Activated T-helper 9 cell treated with anti-CD3 and anti-CD28 coated beads, Interleukin-2, amount 50 U/mL, for 16 hours (primary cell): ENCODE measurements at places on chromosomes 16 and 17.

GRCh38 chr17:83062818-83063671 lies 16.4 kb upstream of the METRNL start:
- no peak for DNase-seq

GRCh38 chr17:6366221-6366666 lies 68.7 kb downstream of the AIPL1 start:
- no peak for DNase-seq

DNA sequence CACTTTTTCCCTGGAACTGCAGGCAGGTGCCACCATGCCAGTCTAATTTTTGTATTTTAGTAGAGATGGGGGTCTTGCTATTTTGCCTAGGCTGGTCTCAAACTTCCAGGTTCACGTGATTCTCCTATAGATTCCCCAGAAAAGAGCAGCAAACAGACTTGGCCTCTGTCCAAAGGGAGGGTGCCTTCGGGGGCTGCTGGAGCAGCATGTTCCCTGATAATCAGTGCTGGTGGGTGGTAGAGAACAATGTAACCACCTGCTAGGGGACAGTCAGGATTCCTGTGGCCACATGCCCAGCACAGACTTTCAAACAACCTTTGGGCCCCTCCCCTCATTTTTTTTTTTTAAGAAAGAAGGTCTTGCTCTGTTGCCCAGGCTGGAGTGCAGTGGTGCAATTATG lies 14.2 kb upstream of the CCNF start:
- DNase-seq, result no peak

DNA sequence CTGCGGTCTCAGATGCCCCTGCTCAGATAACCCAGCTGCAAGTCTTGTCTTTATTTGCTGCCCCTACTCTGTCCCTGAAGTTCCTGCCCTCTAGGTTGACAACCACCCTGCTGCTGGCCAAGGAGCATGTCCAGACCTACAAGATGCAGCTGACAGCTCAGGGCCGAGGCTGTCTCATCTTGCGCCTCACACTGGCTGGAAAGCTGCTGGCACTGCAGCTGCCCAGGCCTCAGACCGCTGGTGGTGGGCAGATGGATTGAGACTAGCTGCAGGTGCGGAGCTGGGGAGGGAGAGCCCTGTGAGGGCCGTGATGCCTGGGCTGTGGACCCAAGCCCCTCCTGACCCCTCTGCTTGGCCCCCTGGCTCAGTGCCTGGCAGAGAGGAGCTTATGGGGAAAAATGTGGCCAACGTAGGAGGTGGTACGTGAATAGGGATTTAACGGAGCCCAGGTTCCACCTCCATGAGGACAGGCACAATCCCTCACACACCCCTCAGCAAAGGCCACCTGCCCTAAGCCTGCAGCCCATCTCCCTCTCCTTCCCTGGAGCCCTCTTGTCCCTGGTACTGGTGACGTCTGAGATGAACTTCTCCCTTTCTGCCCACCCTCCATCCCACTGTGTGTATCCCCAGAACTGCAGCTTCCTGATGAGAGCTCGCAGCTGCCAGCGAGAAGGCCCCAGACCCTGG lies 8.3 kb upstream of the GALK1 start:
- no peak for DNase-seq

GRCh38 chr17:27216836-27217235 lies 77.1 kb upstream of the WSB1 start:
- DNase-seq, result no peak

- DNase-seq, result no peak
Observed at GRCh38 chr17:72640415-72641165, 451.9 kb downstream of the SLC39A11 start.

- DNase-seq, result no peak
Observed at GRCh38 chr16:19113577-19114358, at the start of gene ITPRIPL2. ITPRIPL2 (plus strand) TSS chr16:19113964; CDS start chr16:19114462, 498 bp downstream.

DNA sequence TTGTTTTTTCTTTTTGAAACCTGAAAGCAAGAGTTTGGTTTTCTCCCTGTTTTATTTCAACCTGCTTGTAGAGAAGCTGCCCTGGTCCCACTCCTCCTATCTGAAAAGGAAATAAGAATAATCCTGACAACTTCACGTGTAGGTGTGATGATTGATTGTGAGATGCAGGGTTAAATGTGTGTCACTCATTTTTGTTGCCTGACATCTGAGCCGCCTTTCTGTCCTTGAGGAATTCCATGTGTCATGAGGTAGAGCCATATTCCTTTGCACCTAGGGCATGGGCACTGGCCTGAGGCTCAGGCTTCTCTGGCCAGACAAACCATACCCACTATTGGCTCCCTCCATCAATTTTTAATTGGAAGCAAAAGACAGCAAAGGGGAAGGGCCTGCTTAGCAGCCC lies 10.2 kb upstream of the SMPD3 start:
- no peak for DNase-seq

- no peak for DNase-seq
Observed at GRCh38 chr17:58333736-58334207, 5.2 kb upstream of the TSPOAP1 start.

- DNase-seq, result no peak
Observed at GRCh38 chr17:19708431-19709175, 7.8 kb downstream of the SLC47A2 start.

DNA sequence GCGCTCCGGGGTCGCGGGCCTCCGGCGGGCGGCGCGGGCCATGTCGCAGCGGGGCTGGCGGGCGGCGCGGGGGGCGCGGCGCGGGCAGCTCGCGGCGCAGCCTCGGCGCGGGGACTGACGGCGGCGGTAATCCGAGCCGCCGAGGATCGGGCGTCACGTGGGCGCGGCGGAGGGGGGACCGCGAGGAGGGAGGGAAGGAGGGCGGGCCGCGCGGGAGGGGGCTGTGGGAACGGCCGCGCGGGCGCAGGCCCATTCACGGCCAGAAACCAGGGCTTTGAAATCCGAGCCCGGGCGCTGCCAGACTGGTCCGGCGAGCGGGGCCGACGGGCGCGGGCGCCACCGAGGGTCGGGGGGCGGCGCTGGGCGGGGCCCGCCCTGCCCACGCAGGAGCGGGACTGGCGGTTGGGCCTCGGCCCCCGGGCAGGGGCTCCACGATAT lies at the start of gene MTSS2:
Gene MTSS2, minus strand, starts transcription at position 116 of the 438 bp plus-strand sequence. CDS start 262 bp downstream, outside the sequence.
- DNase-seq, result no peak

- DNase-seq, result no peak
Observed at GRCh38 chr17:66942451-66943264, 21.8 kb upstream of the CACNG4 start.

DNA sequence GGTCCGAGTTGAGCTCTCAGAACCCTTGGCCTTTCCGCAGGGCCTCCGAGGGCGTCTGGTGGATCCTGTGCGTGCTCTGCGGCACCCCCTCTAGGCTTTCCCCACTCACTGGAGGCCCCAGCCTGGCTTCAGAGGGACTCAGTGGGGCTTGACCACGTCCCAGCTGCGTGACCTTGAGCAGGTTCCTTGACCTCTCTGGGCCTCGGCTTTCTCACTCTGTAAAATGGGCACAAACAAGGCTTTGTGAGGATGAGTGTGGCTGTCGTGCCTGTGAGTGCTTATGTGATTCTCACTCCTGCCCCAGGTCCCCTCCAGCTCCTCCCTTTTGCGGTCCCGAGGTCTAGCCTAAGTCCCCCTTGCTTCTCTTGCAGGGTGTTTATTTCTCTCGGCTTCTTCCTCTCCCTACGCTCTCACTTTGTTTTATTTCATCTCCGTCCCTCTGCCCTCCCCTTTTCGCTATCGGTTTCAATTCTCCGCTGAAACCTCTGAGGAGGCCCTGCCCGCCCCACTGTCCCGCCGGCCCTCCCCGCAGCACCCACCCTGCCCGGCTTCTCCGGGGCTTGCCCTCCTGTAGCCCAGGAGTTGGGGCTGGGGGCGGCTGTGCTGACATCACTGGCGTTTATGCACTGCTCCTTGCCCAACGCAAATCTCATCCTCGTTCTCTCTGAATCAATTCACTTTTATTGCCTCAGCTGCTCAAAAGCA lies 82.3 kb upstream of the CBX4 start:
- DNase-seq, result no peak

- no peak for DNase-seq
Observed at GRCh38 chr16:81755915-81756614, 23.0 kb upstream of the PLCG2 start.

GRCh38 chr16:56988161-56988947 lies 1.0 kb upstream of the NLRC5 start:
- no peak for DNase-seq

DNA sequence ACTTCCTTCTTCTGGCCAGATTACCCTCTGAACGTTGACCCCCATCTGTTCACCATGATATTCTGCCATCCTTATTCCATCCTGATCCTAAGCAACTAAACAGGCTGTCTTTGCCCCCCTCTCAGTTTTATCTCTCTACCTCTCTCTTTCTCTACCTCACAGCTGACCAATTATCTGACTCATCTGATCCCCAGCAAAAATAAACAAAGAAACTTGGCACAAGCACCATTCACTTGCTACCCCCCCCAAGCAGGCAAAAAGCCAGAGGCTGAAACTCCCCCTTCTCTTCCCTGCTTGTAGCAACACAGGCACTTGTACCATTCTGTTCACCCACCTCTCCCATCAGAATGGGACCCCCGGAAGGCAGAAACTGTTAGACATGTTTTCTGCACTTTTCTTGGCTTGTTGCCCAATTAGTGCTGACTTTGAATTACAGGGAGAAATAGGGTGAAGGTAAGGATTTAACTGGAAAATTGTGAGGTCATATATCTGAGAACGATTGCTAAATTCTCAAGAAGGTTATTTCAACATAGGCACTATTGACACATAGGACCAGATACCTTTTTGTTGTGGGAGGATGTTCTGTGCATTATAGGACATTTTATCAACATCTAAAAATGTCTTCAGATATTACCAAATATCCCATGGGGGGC lies 163.2 kb downstream of the TOX3 start:
- DNase-seq, result no peak

DNA sequence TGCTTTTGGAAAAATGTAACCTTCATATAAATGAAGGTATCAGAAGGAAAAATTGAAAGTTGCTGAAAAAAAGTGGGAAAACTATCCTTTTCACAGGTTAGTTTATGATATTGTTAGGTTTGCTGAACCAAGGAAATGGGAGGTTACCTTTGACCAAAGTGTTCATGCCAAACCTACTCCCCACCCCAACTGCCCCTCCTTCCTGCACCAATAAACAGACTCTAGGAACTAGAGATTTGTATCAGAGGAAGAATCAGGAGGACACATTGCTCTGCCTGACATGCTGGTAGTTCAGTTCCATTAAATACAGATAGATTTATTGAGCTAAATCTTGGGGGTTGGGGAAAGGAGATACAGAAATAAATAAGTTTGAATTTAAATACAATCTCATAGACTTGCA lies 18.2 kb downstream of the MYH8 start:
- no peak for DNase-seq

- DNase-seq, result no peak
Observed at GRCh38 chr17:77455111-77455890, 314.5 kb downstream of the SEC14L1 start.

- no peak for DNase-seq
Observed at GRCh38 chr17:9725575-9725974, 65.8 kb downstream of the DHRS7C start.

GRCh38 chr17:67891481-67892119 lies 66.3 kb downstream of the BPTF start:
- DNase-seq, result no peak

DNA sequence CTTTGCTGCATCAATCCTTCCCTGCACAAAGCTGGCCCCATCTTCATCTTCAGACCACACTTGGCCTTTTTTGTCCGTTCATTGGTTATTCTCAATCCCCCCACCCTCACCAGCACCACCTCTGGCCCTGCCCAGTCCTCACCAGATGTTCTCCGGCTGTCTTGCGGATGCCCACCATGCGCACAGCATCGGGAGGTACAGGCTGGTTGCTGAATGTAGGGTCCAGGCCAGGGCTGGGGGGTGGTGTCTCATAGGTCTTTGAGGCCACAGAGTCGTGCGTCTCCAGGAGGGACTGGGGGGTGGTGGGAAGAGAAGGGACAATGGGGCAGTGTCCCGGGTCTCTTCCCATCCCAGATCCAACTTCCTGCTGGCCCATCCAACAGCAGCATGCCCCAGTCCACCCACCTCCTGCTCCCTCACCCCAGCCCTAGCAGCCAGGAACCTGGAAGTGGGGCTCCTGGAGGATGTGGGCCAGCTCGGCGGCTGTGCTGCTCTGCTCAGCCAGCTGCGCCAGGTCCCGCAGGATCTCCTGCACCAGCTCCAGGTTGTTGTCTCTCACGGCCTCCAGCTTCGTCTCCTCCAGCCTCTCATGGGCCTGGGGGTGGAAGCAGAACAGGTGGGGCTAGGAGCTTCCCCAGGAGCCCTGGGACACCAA lies 24.4 kb downstream of the MPP2 start:
- DNase-seq, result no peak

- no peak for DNase-seq
Observed at GRCh38 chr17:2090804-2091534, 36.1 kb downstream of the HIC1 start.

GRCh38 chr17:41777574-41778188 lies 8.8 kb downstream of the JUP start:
- no peak for DNase-seq

DNA sequence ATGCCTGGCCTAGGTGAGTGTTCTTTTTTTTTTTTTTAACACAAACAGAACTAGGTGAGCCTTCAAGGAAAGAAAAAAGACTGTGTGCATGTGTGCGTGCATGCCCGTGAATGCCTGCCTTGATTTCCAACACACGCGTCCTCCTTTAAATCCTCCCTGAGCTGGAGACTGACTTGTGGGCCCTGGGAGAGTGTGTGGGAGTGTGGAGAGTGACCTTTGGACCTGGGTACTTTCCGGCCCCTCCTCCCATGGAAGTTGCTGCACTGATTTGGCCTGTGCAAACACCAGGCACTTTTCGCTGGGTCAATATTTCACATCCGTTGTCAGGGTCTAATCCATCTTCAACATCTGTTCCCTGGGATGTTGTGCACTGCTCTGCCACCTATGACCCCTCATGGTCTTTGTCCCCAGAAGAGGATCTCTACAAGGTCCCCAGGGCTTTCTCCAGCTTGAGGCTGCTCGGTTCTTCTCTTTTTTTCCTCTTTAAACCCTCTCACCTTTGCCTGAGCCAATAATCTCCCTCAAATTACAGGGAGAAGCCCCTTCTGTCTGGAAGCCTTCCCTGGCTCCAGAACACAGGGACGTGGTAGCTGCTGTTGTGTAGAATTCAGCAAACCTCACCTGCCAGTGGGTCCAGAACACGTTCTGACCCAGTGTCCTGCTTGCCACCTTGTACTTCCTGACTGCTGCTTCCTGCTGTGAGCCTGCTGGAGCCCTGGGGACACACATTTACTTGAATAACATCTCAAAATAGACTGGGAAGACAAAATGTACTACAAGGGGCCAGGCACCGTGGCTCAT lies 20.8 kb upstream of the ATP5MC1 start:
- no peak for DNase-seq

DNA sequence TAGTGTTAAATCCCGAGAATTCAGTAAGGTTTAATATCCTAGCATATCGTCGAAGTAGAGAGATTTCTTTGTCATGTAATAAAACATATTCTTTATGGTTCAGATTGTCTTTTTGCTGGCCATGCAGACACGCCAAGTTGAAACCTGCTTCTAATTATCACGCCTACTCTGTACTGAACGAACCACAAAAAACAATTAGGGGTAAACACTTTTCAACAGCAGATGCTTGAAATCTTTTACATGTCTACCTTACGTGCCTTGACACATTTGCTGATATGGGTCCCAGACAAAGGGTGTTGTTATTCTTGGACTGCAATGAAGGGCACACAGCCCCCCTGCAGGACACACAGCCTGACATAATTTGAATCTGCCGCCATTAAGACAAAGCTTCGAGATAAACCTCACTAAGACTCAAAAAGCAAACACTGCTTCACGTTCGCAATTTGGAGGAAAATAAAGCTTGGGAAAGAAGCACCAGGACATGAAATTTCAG lies 13.3 kb downstream of the WIPI1 start:
- no peak for DNase-seq

- no peak for DNase-seq
Observed at GRCh38 chr16:68328860-68329390, 18.1 kb downstream of the PRMT7 start.
